ENCODE measurements at places on chromosomes 13 and 19.

DNA sequence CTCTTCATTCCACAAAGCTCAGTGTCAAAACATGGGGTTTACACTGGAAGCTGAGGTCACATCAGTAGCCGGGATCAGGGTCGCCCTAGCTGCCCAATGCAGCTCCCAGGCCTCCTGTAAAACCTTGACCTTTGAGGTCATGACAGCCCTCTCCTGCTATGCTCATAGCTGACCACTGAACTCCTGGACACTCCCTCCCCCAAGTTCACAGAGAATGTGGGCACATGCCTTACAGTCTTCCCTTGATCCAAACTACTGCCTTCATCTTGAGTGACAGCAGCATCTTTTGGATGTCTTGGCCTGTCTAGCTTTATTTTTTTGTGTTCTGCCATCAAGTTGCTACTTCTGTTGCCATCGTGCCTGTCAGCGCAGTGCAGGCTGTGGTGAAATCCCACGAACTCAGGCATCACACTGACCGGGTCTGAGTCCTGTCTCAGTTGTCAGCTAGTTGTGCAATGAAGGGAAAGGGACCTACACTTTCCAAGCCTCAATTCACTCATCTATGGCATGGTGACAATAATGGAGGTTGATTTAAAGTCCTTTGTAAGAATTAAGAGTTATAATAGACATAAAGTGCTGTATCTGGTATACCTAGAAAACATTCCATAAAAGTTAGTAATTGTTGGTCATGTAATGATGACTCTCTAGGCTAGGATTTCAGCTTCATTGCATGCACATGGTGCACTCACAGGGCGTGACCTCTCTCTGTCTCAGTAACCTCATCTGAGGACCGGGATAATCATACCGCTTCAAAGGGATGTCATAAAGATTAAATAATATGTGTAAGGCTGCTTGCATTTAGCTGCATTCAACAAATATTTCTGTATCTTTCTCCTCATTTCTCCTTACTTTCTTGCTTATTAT is 16.4 kb upstream of the ALOX5AP start:
- no peak for DNase-seq

- no peak for DNase-seq
Measured at GRCh38 chr19:408441-408901, 476 bp downstream of the C2CD4C start.

- peak; percentile 83 for DNase-seq
Measured at GRCh38 chr13:99307648-99308339, 595 bp upstream of the GPR183 start.

DNA sequence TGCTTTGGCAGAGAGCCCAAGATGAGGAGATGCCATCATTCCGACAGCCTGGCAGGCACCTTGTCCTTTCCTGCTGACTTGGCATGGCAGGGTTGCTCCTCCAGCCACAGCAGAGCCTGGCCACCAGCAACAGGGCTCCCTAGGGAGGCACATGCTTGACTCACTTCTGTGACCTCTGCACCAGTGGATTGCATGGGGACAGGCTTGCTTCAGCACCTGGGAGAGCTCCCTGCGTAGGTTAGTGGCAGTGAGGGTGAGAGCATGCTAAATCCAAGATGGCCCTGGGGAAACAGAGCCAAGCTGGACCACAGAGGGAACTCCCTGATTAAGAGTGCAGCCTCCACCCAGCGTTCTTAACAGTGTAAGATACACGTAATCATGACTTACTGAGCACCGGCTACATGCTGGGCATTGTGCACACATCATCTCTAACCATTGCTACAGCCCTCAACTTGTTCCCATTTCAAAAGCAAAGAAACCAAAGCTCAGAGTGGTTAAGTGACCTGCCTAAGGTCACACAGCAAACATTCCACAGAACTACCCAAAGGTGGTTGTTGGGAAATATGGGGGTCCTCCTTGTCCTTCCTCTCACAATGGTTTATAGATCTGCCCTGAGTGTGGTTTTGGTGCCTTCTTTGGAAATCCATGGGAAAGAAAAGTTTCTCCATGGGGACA is 116.6 kb upstream of the UQCRFS1 start:
- peak; percentile 19 for DNase-seq

- no peak for DNase-seq
Measured at GRCh38 chr13:33403807-33404362, 118.3 kb upstream of the STARD13 start.

DNA sequence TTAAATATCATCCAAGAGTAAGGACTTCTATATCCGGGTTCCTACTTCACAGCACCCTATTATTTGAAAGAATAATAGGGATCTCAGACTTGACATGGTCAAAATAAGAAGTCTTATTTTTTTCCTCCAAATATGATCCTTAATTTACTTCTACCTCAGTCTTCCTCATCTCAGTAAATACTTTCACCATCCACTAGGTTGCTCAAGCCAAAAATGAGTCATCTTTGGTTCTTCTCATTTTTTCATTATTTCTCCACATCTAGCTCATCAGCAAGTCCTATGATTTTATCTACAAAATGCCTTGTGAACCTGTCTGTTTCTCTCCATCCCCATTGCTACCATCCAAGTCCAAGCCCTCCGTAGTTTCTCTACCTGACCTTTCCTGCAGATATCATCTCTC is 121.9 kb upstream of the GJB6 start:
- no peak for DNase-seq

- no peak for DNase-seq
Measured at GRCh38 chr19:42246143-42246921, 3.9 kb upstream of the GSK3A start.

DNA sequence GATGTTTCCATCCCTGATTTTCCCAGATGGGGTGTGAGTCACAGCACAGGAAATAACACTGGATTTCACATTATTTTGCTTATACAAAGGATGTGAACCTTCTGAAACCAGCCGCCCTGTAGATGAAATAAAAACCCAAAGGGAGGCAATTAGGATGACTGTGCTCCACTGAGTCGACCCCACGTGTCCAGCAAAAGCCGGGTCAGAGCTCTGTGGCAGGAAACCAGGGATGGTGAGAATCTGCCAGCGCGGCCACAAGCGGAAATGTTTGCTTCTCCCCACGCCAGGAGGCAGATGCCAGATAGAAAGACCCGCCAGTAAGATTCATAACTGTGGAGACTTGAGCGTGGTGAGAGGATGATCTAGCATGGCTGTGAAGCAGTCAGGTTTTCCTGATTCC is 764.4 kb downstream of the LIG4 start:
- no peak for DNase-seq

GRCh38 chr13:110116072-110116487 is 190.9 kb downstream of the COL4A1 start:
- DNase-seq: peak; percentile 74

DNA sequence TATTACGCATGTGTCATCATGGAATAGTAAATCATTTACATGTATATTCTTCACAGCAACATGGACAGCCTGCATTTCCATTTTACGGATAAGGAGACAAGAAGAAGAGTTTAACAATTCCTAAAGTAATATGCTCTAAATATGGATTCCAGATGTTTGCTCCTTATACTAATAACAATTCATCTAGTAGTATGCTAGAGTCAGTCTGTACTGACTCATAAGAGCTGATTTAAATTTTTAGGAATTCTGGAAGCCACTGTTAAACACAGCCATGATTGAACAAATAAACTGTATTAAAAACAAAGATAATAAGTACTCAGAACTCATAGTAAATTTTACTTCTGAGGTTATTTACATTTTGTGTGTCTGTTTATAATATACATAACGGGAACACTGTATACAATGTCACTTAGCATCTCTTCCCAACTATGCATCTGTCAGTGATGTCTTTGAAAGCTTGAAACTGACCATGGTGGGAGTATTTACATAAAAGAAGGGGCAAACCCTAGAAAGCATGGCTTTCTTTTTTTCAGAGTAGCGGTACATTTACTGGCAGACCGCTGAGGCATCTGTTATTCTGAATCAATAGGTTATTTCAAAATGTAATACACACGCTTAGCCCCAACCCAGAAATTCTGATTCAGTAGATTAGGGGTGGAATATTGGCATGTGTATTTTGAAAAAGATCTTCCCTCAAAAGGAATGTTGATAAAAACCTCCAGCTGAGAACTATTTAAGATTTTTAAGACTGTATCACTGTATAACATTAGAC is 12.9 kb downstream of the ZC3H13 start:
- DNase-seq: no peak

GRCh38 chr19:40802300-40803169 is 3.5 kb downstream of the EGLN2 start:
- no peak for DNase-seq

GRCh38 chr19:3243819-3244700 is 19.6 kb downstream of the CELF5 start:
- peak; percentile 52 for DNase-seq

GRCh38 chr19:45667620-45668341 is at the start of gene GIPR:
Gene GIPR (plus strand): TSS chr19:45668221. CDS start chr19:45669521, 1,300 bp downstream.
- peak; percentile 85 for DNase-seq

GRCh38 chr13:43033038-43033437 is 9.7 kb downstream of the DNAJC15 start:
- no peak for DNase-seq

GRCh38 chr19:50570997-50571396 is 2.8 kb upstream of the LRRC4B start:
- DNase-seq: no peak

GRCh38 chr19:47663435-47663910 is 49.7 kb upstream of the EHD2 start:
- no peak for DNase-seq

DNA sequence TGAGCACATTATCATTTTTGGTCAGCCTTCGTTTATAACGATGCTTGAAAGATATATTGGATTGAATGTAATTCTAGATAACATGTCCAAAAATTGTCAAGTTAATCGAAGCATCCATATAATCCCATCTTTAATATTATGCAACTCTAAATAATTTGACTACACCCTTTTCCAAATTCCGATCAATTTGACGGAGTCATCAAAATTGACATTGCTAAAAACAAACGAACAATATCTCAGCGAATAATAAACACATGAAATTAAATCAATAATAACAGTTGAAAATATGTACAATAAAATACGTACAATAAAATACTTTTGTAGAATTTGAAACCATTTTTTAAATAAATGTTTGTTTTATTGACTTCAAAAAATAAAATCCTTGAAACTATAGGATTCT is 1516.4 kb downstream of the EFNB2 start:
- DNase-seq: no peak

DNA sequence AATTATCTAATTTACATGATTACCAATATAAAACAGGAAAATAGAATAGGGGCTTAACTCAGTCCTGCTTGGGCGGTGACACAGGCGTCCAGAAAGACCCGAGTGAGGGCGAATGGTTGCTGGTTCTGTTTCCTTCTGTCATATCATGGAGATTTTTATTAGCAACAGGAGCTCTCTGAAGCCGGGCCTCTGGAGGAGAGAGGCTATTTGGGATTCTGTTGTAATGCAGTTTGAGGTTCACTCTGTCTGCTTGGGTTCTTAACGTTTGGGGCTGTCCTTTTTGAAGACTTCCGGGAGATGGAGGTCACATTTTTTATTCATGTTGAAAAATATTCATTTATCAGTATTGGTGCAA is 115.7 kb upstream of the ZNF536 start:
- DNase-seq: no peak
